ENCODE measurements at places on chromosomes 12 and 14. TPM values are rescaled to one million over a fixed set of nuclear protein-coding genes. Genes with fewer than 3 reads are reported as not detected.

DNA sequence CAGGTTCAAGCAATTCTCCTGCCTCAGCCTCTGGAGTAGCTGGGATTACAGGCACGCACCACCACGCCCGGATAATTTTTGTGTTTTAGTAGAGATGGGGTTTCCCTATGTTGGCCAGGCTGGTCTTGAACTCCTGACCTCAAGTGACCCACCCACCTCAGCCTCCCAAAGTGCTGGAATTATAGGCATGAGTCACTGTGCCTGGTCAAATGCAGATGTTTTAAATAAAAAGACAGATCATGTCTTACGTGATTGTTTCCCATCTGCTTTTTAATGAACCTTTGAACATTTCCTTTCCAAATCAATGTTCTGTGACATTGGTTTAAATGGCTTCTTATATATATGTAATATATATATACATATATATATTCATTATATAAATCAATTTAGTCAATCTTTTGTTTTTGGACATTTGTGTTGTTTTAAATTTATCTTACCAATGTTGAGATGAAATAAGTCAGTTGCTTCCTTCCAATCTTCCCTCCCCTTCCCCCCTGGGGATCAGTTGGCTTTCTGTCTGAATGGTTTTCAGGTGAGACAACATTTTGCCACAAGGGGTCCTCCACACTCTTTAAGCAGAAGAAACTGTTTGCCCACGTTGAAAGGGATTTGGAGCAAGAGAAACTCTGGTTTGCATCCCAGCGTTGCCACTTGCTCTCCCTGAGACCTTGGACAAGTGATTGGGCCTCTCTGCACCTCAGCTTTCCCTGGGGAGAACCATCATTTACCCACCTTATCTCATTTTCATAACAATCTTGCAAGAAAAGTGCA lies 47.6 kb upstream of the RBM19 start:
- DNase-seq, result no peak

The AVPR1A gene
- not detected for total RNA-seq

DNA sequence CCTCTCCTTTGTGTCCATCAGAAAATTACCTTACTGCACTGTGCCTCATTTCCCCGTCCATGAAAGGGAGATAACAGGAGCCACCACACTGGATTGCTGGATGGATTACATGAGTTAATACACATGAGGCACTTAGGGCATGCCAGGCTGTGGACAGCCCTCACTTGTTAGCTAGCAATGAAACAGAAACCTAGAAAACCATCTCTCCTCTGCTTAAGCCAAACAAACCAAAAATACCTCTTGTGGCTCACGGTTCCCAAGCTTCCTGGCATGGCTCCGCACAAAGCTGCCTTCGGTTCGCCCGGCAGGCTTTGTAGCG lies 660 bp upstream of the HCFC2 start:
- no peak for DNase-seq

The PELI2 gene
- total RNA-seq, result 1.1 TPM

The CD4 gene
- 5.4 TPM for total RNA-seq

The INHBE gene
- total RNA-seq, result 0.45 TPM

DNA sequence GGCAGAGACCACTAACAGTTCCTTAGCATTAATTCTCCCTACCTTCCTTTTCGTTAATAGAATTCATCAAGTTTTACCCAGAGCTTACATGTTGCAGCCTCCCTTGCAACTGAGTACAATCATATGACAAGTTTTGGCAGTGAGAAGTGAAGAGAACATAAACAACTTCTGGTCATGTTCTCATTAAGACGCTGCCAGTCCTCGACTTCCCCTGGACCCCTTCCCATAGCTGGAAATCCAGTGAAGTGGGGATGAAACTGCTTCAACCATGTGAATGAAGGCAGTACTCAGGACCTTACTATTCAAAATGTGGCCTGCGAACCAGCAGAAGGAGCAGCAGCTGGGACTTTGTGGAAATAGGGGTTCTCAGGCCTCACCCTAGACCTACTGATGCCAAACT lies 133.9 kb downstream of the SPTSSA start:
- DNase-seq, result no peak

All from natural killer cell treated with Interleukin-12 subunit alpha and Interleukin-12 subunit beta and Interleukin-15 and Interleukin-18, amount 100 ng/mL, for 72 hours (primary cell).